ENCODE measurements at places on chromosomes 5 and 9. TPM values are rescaled to one million over a fixed set of nuclear protein-coding genes. Genes with fewer than 3 reads are reported as not detected.

SH3PXD2B gene
- total RNA-seq, result 0.66 TPM

SPINK4 gene
- total RNA-seq, result not detected

DNA sequence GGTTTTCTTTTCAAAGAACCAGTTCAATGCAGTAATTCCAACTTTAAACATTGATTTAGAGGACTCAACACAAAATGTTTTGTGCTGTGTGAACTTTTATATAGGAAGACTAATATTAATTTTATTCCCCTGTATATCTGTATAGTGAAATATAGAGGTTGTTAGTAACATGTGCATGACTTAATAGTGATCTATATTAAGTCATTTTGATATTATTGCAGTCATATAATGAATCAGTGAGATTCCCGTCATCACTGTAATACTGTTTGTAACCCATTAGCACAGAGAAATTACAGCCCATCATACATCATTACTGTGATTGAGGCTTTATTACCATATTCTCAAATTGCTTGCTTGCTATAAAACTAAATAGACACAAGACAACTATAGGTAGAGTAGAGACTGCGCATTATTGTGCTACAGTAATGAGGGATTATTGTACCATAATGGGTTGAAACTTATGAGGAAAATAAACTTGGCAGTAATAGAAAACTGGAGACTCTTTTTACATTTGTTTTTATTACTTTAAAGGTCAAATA lies 170.7 kb downstream of the RANBP17 start:
- H3K27me3 ChIP-seq, result no peaks in the 10 kb centered on the region
- no peak overlapping the region for H3K27ac ChIP-seq
- H3K4me3 ChIP-seq, result no peak overlapping the region
- no peak for DNase-seq

DNA sequence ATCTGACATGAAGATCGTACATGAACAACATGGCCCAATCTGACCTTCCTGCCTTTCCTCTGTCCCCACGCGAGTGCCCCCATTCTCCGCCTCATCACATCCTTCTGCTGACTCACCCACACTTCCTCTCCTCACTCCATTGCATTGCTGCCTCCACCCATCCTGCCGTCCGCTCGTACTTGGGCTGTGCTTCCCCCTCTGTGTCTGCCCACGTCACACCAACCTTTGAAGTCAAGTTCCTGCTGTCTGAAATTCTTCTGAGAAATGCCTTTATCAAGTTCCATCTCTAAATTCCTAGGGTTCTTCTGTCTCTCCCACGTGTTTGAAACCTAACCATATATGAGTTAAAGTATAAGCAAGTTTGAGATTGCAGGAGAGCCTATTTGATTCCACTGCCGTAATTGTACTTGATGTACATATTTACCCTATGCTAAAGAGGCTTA lies 18.0 kb upstream of the STARD4 start:
- H3K4me1 ChIP-seq, result peaks cover 4% of the 10 kb centered on the region
- H3K4me3 ChIP-seq, result no peak overlapping the region
- DNase-seq, result peak; percentile 84
- H3K27ac ChIP-seq, result peak overlapping the region; percentile 72

- H3K36me3 ChIP-seq, result no peaks in the 10 kb centered on the region
- H3K27ac ChIP-seq, result no peak overlapping the region
- H3K27me3 ChIP-seq, result peaks cover 9% of the 10 kb centered on the region
Measured at GRCh38 chr5:1291611-1292080, 3.2 kb downstream of the TERT start.

DNA sequence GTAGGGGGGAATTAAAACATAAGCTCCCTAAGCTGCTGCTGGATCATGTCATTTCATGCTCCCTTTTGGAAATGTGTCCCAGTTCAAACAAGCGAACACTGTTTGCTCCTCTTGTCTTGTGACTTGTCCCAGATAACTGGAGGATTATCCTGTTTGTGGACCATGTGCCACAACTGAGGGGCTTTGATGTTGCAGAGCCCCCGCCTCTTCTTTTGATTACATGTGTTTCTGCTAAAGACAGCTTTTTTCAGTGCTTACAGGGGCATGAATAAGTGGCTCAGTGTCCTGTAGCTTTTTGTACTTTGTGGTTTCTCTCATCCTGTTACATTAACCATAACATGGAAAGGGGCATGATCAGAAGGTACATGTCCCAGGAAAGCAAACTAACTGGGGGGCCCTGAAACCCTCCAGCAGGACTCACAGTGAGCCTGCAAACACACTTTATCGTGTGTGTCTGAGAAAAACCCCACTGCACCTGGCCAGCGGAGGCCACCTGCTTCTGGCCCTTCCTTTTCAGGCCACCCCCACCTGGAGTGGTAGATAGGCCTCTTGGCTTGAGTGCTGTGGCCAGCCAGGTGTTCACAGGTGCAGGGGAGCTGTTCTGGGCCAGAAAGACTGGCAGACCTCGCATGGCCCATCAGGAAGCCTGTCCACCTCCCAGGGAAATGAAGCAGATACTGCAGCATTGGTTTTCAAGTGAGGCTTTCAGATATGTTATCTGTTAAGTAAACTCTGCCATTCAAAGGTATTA lies 285.6 kb downstream of the FANCC start:
- peaks cover 5% of the 10 kb centered on the region for H3K4me1 ChIP-seq
- no peak overlapping the region for H3K4me3 ChIP-seq
- DNase-seq, result no peak
- no peaks in the 10 kb centered on the region for H3K27me3 ChIP-seq
- H3K27ac ChIP-seq, result no peak overlapping the region
- no peaks in the 10 kb centered on the region for H3K36me3 ChIP-seq

EDIL3 gene
- 0.09 TPM for total RNA-seq

DNA sequence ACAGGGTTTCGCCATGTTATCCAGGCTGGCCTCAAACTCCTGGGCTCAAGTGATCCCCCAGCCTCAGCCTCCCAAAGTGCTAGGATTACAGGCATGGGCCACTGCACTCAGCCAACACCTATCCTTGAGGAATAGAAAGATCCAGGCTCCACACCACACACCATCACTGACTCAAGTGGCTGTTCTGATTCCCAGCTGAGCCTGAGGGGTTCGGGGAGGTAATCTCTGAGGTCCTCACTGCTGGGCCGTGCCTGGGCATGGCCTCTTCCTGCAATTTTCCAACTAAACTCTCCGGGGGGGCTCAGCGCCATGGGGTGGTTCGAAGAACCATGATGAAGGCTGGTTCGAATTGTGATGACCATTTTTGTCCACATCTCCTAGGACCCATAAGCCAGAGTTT lies 31.0 kb upstream of the IL17B start:
- no peaks in the 10 kb centered on the region for H3K36me3 ChIP-seq
- peaks cover 14% of the 10 kb centered on the region for H3K27me3 ChIP-seq
- H3K4me1 ChIP-seq, result peaks cover 15% of the 10 kb centered on the region
- DNase-seq, result no peak
- no peak overlapping the region for H3K4me3 ChIP-seq

- H3K27ac ChIP-seq, result no peak overlapping the region
- no peak overlapping the region for H3K4me3 ChIP-seq
- H3K36me3 ChIP-seq, result no peaks in the 10 kb centered on the region
- DNase-seq, result no peak
- H3K27me3 ChIP-seq, result peaks cover 6% of the 10 kb centered on the region
- H3K4me1 ChIP-seq, result no peaks in the 10 kb centered on the region
Measured at GRCh38 chr9:113868501-113868900, 7.6 kb upstream of the ZNF618 start.

Data from K562 (cell line).